Activated T-helper 1 cell treated with anti-CD3 and anti-CD28 coated beads, Interleukin-2, amount 50 U/mL, for 16 hours (primary cell): ENCODE measurements at places on chromosomes 3 and 15.

GRCh38 chr3:38257583-38257982 lies 8.0 kb upstream of the SLC22A13 start:
- no peak for DNase-seq

DNA sequence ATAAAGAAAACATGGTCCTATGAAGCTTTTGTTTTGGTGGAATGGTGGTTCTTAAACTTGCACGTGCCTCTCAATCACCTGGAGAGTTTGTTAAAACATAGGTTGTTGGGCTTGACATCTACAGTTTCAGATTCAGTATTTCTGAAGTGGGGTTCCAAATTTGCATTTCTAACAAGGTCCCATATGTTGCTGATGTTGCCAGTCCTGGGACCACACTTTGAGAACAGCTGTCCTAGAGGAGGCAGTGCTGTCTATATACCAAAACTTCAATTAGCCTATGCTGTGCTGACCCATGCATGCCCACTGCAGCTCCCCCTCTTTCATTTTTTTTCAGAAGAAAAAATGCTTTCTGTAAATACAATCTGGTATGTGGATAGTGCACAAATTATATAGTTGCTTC lies 31.3 kb downstream of the ALCAM start:
- DNase-seq: no peak

- no peak for DNase-seq
Observed at GRCh38 chr15:63109920-63110319, 11.7 kb upstream of the LACTB start.

- DNase-seq: no peak
Observed at GRCh38 chr3:2940062-2940461, 170.1 kb downstream of the IL5RA start.

DNA sequence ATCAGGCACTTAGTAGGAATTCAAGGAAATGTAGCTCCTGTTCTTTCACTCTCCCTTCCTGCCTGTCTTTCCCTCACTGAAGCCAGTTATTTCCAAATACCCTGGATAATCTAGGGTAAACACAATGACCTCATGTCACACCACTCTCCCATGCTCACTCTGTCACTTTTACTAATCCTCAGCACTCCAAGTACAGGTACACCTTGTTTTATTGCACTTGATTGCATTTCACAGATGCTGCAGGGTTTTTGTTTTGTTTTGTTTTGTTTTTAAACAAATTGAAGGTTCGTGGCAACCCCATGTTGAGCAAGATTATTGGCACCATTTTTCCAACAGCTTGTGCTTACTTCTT lies 40.8 kb downstream of the PPM1L start:
- DNase-seq: no peak

DNA sequence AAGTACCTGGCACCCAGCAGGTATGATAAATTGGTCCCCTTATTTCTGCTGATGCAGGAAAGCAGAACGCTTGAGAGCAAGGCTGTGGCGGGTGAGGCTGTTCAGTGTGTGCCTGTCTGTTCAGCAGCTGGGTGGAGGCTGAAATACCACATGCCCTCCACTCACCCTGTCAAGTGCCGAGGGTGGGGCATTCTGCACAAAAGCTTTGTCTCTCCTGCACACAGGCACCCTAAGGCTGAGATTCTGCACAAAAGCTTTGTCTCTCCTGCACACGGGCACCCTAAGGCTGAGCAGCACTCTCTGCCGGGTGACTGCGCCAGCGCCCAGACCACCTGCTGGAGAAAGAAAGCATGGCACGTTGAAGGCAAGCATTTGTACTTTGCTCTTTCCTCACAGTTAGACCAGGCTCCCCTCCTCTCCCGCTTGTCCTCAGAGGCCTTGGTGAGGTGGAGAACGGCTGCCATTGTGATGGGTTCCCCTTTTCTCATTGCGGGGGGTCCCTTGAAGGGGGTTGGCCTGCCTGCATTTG lies 97.5 kb downstream of the BDH1 start:
- peak; percentile 7 for DNase-seq

DNA sequence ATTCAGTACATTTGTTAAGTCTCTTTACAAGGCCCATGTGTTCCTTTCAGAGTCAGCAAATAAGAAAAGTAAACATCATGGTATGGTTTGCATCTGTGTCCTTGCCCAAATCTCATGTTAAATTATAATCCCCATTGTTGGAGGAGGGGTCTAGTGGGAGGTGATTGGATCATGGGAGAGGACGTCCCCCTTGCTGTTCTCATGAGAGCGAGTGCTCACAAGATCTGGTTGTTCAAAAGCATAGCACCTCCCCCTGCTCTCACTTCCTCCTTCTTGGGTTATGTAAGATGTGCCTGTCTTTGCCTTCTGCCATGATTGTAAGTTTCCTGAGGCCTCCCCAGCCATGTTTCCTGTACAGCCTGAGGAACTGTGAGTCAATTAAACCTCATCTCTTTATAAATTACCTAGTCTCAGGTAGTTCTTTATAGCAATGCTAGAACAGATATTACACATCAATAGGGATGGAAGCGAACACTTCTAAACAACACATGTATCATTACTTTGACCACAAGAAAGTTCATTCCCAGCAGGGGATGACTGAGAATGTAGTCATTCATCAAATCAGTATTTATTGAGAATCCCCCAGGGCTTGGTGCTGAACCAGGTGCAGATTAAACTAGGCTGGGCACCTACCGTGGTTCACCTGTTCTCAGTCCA lies 4.1 kb downstream of the EFCAB12 start:
- no peak for DNase-seq

DNA sequence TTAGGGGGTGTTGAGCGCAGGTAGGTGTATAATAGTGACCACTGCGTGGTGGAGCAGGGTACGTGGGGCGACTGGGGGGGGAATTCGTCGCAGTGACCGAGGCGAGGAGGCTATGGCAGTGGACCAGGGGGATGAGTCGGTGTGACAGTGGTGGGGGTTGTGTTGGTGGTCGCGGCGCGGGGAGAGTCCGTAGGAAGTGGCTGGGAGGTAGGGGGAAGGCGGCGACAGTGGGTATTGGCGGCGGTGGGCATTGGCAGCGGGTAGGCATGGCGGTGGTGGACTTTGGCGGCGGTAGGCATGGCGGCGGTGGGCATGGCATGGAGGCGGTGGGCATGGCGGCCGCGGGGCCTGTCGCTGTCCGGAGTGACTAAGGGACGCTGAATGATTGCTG lies 739 bp downstream of the SNRPN start:
- no peak for DNase-seq

DNA sequence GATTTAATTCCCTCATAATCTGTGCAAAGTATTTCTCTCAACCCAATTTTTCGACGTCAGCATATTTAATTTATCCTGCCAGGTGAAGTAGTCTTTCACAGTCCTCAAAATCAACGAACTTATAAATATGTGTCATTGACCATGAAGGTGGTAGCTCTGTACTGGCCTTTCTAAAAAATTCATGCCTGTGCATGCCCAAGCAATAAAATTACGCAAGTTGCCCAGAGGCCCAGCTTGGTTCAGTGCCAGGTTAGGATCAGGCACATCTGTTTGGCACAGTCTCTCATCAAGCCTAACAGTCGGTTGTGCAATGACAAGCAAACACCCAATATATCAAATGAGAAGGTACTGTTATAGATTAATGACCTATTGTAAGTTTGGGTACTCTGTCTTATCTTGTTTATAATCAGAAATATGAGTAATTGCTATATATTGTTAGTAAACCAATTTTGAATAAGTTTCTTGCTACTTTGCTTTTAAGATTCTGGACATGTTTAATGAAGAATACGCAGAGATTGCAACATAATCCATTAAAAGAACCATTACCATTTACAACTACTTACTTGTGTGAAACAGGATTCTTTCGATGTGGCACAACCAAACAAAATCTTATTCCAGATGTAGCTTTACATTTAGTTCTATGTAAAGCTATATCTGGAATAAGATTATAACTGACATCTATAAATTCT lies 159.0 kb upstream of the IL12A start:
- DNase-seq: no peak

- DNase-seq: no peak
Observed at GRCh38 chr3:126486360-126486847, 10.7 kb upstream of the ZXDC start.

GRCh38 chr3:36258421-36258820 lies 121.9 kb upstream of the STAC start:
- DNase-seq: no peak

DNA sequence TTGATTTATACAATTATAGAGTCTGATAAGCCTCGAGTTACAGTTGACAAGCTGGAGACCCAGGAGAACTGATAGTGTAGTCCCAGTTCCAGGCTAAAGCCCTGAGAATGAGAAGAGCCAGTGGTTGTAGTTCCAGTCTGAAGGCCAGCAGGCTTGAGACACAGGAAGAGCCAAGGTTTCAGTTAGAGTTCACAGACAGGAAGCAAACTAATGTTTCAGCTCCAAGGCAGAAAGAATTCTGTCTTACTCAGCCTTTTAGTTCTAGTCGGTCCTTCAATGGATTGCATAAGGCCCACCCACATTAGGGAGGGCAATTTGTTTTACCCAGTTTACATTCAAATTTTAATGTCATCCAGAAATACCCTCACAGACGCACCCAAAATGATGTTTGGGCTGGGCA lies 102.7 kb downstream of the CDIN1 start:
- DNase-seq: no peak

DNA sequence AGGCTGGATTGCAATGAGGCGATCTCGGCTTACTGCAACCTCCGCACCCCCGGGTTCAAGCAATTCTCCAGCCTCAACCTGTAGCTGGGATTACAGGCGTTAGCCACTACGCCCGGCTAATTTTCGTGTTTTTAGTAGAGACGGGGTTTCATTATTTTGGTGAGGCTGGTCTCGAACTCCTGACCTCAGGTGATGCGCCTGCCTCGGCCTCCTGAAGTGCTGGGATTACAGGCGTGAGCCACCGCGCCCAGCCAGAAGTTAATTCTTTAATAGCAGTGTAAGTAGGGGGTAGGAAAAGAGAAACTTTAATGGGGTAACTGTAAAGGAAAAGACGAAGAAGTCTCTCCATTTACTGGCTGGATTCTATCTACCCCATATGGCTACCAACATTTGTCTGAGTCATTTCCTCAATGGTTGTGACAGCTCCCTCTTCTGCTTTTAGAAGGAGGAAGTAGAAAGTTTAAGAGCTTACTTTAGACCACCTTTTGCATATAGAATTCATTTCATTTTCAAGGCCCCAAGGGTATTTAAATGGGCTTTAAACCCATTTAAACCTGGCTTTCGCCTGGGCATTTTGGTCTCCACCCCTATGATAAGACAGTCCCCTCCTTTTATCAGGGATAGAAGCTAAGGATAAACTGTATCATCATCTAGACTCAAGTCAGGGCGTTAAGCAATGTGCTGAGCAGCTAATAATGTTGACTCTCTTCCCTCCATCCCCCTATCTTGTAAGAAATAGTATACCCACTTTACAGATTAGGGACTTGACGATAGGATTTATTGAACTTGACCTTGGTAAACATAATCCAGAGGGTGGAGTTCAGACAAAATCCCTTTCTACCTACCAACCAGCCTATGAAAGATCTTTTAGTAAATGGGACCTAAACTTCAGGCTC lies 1.1 kb upstream of the CDV3 start:
- DNase-seq: no peak

DNA sequence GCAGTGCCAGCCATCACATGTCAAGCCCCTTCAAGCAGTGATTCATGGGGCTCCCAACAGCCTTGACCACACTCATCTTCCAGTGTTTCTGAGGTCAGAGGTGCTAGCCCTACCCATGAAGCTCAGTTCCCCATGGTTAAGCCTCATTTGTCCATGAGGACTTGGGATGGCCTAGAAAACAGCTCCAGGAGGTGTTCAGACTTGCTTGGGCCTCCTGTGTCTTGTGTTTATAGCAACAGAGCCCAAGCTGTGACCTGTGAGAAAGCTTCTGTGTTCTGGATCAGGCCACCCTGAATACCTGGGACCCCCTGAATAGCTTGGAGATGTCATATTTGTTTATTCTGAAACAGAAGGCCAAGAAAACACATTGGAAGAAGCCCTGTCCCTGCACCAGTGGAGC lies 36.7 kb downstream of the LARP6 start:
- DNase-seq: no peak

- DNase-seq: no peak
Observed at GRCh38 chr15:89123181-89123525, 34.9 kb downstream of the ABHD2 start.

- DNase-seq: no peak
Observed at GRCh38 chr15:32717426-32718226, at the start of gene GREM1. TSS of gene GREM1 (plus strand) at chr15:32718004. CDS start at chr15:32730691, 12,687 bp downstream.

DNA sequence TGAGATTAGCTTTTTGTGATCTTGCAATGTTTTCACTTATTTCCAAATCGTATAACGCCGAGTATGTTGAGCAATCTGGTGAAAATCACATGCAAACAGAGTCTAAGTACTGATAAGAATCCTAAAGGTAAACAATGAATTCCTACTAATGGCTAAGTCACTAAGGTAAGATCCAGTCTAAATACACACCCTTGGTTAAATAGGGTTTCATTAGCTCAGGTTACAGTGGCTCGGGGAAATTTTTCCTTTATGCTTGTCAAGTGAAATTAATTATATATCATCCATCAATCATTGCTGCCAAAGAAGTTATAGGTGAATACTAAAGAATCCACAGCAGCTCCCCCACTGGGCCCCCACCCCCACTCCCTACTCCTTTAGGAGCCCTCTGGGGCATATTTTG lies 139.3 kb downstream of the SOX2 start:
- DNase-seq: no peak

GRCh38 chr15:60795471-60795870 lies 316.5 kb upstream of the ICE2 start:
- DNase-seq: no peak

DNA sequence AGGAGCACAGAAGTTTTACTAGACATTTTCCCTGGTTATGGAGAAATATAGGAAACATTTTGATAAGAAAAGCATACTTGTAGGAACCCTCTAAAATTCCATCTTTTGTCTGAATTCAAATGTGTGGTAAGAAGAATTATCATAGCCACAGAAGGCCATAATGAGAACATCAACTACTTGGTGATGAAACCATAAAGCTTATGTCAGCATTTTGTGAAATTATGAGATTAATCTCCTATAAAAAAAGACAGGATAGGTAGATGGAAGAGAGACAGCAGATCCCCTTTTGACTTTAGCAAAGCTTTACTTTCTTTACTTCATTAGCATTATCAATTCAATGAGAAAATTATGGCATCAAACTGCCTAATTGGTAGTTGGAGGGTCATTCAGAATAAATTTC lies 697.0 kb downstream of the IGSF11 start:
- no peak for DNase-seq

- no peak for DNase-seq
Observed at GRCh38 chr15:61195116-61196002, 33.7 kb downstream of the RORA start.

- DNase-seq: no peak
Observed at GRCh38 chr15:60316961-60317360, 80.8 kb downstream of the ANXA2 start.

GRCh38 chr3:143236226-143236964 lies 116.8 kb downstream of the CHST2 start:
- DNase-seq: no peak

DNA sequence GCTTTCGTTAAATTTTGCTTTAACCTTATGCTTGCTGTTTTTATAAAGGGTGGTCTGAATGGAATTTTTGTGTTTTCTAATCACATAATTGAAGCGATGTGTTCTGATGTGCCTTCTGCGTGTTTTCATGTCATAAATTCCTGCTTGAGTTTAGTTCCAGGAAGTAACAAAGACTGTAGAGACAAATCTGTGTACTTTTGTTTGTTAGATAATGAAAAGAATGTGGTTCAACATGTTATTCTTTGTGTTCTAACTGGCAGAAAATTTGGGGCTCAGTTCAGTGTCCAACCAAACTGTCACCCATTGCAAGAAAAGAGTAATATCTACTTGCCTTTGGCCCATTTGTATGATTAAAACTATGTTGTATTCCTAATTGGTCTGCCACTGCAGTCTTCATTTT lies 324.0 kb downstream of the DIPK2A start:
- no peak for DNase-seq
